ENCODE measurements at places on chromosomes 12 and 14.
A peak's percentile ranks its signal among the peaks of the same experiment; 100 is the strongest.

- peak; percentile 6 for DNase-seq
These were observed 411.9 kb downstream of the FUT8 start for GRCh38 chr14:65824285-65824977.

DNA sequence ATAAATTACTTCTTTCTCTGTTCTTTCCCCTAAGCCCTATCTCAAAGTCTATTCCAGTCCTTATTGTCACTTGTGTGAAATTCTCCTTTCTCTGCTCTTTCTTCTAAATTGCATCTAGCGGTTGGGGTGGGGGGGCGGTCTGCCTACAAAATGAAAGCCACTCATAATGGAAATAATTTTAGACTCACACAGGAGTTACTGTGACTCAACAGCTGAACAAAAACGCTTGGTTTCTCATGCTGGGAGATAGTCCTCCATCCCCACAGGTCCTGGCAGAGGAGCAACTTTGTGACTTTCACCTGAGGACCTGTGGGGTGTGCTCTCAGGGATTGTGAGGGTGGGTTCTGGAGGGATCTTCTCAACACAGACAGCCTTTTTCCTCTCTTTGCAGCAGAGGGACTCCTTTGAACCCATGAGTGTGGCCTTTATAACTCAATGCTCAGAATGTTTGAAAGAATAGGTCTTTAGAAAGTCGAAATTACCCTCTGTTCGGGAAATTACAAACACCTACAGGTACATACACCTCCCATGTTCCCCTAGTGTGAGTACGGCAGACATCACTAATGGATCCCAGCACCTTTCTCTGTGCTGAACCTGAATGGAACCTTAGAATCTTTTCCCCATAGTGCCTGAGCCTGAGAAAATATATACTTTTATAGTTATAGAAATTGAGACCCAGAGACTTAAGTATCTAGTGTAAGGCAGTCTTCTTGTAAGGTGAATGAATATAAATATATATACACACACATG, 109.7 kb downstream of the CHST11 start:
- DNase-seq: no peak

DNA sequence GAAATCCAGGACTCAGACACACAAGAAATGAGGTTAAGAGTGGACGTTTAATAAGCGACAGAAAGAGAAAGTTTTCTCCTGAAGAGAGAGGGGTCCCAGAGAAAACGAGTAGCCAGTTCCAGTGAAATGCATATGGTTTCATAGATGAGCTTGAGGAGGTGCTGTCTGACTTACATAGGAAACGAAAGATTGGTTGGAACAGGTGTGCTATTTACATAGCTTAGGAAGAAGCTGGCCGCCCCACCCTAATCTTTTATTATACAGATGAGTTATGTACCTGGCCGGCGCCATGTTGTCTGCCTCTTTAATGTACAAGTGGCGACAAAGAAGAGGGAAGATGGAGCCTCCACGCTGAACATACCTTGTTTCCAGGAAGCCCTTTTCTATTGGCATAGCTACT, 223.0 kb downstream of the SLC6A15 start:
- no peak for DNase-seq

DNA sequence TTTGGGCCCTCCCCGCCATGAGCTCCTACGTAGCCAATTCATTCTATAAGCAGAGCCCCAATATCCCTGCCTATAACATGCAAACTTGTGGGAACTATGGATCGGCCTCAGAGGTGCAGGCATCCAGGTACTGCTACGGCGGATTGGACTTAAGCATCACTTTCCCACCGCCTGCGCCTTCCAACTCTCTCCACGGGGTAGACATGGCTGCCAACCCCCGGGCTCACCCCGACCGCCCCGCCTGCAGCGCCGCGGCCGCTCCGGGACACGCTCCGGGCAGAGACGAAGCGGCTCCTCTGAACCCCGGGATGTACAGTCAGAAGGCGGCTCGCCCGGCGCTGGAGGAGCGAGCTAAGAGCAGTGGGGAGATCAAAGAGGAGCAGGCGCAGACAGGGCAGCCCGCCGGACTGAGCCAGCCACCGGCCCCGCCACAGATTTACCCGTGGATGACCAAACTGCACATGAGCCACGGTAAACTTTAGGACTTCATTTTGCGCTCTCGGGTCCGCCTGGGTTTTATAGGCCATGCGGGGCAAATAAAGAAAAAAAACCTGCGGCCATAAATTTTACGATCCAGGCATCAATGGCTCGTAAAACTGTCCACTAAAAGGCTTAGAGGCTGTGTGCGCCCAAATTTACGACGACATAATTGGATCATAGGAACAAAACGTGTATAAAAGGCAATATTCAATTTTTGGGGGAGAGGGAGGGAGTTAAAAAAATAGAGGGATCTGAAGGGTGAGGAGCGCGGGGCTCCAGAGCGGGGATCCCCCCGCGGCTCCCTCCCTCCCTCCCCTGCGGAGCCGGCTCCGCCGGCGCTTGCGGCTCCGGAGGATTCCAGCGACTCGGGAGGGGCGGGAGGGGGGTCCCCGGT, 493 bp downstream of the HOXC5 start:
- DNase-seq: no peak

DNA sequence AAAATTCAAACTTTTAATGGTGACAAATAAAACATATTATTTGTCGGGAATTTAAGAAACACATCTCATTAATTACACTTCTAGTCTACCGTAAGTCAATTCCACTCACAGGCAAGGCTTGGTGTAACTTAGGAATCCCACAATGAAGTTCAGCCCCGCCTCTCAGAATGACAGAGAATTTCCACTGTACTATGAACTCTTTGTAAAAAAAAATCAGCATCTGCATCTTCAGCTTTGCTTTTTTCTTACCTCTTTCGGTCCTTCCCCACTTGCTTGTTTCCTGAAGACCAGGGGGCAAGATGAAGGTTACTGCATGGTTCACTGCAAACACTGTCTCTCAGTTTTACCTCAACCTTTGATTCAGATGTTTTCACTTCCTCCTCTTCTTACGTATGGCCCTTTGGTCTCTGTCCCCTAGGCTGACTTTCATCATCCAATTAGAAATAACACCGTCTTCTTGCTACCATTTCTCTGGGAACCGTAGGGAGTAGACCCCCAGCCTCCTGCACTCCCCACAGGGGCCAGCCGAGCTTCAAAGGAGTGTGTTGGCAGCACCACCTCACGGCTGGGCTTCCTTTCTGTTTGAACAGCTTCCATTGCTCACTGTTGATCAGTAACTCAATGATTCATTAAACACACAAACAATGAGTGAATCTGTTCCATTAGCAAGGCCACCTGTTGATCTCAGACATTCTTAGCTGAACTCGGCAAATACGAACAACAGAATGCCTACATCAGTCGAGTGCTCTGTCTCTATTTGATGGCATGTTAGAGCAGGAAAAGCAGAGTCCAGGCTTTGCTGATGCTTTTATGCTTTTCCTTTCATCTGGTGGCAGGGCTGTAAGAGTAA, 343.0 kb downstream of the BMP4 start:
- no peak for DNase-seq

- DNase-seq: peak; percentile 64
These were observed 13.2 kb downstream of the PXN start for GRCh38 chr12:120252071-120252906.

DNA sequence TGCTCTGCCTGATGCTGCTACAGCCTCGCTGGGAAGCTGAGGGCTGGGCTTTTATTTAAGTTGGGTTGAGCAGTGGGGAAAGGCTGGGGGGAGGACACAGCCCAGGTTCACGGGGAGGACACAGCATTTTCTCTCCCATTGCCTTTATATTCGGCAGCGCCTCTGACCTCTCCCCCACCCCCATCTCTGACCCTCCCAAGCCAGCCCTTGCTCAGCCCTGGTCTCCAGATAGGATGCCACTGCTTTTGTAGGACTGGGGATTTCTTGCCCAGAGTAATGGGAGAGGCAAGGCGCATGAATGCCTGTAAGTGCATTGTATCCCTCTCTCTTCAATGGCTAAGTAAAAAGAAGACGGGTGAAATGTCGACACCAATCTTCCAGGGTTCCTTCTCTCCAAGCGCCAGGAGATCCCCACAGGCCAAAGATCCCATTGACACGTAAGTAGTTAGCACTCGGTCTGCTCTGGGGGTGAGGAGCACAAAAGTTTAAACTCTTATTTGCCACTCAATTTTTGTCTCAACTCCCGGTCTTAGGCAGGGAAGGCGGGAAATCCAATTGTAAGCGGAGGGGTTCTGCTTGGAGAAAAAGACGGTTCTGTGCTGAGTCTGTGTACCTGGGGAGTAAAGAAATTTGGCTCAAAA, 4.6 kb downstream of the HOXC4 start:
- no peak for DNase-seq

- DNase-seq: no peak
These were observed 21.3 kb upstream of the RFLNA start for GRCh38 chr12:124273630-124274029.

GRCh38 chr12:100216337-100216736, 15.7 kb downstream of the ACTR6 start:
- no peak for DNase-seq
